ENCODE measurements at places on chromosomes 11 and 22. TPM values are rescaled to one million over a fixed set of nuclear protein-coding genes. Genes with fewer than 3 reads are reported as not detected.

Gene PVALB
- not detected for total RNA-seq

Gene RASD2
- total RNA-seq, result not detected

DNA sequence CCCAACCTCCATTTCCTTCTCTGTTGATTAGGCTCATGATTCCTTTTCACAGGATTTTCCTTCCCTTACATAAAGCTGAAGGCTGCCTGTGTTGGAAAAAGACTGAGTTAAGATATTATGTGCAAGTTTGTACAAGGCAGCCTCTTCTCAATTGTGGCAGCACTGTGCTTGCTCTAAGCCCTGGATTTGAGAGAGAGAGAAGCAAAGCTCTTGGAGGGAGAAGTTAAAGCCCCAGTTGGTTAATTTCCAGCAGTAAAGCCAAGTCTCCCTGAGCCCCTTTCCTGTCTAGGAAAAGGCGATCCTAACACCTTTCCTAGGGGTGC, 128.3 kb upstream of the SESN3 start:
- no peak for DNase-seq

DNA sequence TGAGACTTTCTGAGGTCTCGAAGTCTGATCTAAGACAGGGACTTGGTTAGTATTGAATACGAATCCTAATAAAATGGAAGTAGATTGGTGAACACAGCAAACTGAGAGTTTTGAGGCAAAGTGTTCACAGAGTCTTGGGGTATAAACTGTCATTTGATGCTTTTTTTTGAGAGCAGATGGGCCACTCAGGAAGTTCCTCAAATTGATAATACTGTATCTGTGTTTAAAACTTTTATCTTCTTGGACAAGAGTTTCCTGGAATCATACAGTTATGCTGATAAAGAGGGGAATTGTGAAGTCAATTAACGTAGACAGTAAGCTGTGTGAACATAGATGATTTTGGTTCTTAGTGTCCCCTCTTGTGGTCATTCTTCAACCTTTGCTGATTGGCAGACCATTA, 80.0 kb upstream of the CLPB start:
- DNase-seq, result no peak

DNA sequence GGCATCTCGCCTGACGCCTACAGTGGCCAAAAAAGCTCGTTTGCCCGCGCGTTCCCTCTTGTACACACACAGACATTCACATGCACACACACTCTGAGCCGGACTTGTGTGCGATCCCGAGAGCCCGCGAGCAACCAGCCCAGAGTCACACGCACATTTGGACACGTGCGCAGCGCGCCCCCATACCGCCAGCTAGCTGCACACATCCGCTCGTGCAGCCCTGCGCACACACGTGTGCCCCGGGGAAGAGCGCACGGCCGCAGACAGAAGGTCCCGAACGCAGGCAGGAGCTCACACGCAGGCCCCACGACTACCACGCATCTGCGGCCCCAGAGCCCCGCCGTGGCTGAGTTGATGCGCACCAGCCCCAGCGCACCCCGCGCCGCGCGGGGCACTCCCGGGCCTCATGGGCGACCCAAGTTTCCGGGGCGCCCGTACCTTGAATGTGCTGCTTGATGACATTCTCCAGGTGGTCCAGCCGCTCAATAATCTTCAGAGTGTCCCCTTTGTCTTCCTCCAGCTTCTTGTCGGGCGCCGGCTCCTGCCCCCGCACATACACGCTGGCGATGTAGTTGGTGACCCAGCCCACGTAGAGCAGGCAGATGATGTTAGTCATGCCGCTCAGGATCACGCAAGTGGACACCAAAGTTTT, 758 bp downstream of the GALNT18 start:
- peak; percentile 21 for DNase-seq

DNA sequence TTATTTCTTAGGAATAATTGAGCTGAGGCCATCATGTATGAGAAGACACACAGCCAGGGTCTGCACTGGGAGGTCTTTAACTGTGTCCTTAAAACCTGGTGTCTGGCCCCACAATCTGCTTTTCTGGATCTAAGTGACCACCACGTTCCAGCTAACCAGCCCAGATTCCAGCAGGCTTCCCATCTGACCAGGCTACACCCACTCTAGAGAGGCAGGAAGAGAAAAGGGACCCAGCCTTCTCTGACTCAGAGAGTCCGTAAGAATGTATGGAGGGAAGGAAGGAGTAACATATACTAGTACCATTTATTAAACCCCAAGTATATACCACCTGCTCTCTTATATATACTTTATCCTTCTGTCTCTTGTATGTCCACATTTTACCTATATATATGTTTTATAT, 80.1 kb downstream of the LDLRAD3 start:
- DNase-seq, result no peak

GRCh38 chr11:105582497-105582896, 27.4 kb upstream of the GRIA4 start:
- no peak for DNase-seq

DNA sequence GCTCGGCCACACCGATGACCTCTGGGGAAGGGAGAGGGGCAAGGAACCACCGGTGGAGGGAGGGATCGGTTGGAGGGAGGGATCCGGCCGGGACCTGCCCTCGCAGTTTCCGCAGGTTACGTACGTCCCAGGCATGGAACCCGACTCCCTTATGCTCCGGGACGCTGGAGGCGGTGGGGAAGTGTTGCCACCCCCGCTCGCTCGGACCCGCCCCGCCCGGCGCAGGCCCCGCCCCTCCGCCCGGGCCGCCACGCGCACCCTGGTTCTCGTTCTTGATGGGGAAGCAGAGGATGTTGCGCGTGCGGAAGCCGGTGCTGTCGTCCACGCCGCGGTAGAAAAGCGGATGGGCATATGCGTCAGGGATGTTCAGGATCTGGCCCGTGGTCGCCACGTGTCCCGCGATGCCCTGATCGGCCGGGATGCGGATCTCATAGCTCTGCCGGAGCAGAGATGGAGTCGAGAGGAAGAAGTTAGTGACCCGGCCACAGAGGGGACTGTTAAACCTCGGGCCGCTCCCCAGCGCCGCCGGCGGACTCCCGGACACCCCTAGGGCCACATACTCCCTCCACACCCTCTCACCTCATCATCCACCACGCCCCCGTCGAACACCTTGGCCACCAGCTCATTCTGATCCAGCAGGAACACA, 89.8 kb downstream of the PDE2A start:
- peak; percentile 72 for DNase-seq

GRCh38 chr22:50444663-50445062, 30.2 kb downstream of the SBF1 start:
- no peak for DNase-seq

- no peak for DNase-seq
Observed at GRCh38 chr11:10505278-10506007, 35.5 kb downstream of the RNF141 start.

GRCh38 chr11:31636983-31637382, 127.4 kb downstream of the ELP4 start:
- no peak for DNase-seq

DNA sequence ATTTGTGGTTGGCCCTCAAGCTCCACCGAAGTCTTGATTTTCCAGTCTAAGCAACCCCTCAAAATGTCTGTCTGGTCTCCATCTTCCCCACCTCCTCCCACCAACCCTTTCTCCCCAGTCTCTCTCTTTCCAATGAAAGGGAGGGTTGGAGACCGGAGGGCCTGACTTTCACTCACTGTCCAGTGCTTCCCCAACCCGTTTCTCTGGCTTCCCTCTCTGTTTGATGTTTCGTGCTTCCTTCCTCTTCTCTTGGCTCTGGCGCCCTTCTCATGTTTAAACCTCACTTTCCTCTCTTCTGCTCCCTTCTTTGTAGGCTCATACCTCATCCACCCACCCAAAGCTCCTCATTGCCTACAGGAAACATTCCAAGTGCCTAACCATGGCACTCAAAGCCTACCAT, 11.1 kb upstream of the VPS37C start:
- DNase-seq, result no peak

DNA sequence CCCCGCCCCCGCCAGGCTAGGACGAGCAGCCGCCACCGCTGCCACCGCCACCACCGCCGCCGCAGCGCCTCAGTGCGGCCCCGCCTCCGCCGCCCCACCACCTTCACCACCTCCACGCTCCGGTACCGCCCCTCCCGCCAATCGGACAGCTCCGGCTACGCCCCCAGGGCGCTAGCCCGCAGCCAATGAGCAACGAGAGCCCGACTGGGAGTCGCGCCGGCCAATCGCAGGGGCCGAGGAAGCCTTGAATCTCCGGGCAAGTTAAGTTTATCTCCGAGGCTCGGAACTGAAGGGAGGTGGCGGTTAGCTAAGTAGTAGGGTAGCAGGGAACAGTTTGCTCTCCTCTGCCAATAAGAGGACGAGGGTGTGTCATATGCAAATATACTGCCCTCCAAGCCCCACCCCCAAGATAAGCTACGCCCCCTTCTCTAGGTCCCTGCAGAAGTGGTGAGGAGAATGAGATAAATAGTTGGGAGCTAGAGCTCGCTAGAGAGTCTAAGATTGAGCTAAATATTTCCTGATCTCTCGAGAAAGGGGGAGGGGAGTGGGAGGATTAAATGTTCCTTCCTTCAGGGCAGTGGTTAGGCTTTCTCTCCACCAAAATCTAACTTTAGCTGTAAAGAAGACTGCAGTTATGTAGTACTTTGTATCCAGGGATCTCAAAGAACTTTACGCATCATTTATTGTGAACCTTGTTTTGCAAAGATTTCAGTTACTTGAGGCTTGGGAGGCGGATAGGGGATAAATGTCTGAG, at the start of gene SESN3:
SESN3 (minus strand) TSS at position 76 of the 754 bp plus-strand sequence. CDS start 342 bp downstream, outside the sequence.
- DNase-seq, result peak; percentile 99

DNA sequence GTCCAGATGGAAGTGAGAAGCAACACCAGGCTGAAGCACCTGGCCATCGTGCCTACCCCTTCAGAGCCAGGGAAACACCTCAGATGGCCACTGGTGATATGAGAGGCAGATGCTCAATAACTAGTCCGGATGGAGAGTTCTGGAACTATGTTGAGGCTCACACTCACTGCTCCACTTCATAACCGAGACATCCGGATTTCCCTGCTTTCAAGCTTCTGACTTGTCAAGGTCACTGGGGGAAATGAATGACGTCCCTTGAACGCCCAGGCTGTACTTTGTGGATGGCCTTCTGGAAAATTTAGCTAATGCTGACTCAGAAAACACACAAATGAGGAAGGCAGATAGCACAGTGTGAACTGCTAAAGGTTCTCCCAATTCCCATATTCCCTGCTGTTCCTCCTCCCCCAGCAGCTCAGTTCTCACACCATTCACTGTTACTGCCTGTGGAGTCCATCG, at the start of gene LYVE1:
LYVE1 (minus strand) TSS at position 180 of the 456 bp plus-strand sequence; CDS start at position 47, 133 bp downstream.
- no peak for DNase-seq
